ENCODE measurements at places on chromosomes 4 and X. TPM values are rescaled to one million over a fixed set of nuclear protein-coding genes. Genes with fewer than 3 reads are reported as not detected.

GLRA3 gene
- total RNA-seq, result not detected

DNA sequence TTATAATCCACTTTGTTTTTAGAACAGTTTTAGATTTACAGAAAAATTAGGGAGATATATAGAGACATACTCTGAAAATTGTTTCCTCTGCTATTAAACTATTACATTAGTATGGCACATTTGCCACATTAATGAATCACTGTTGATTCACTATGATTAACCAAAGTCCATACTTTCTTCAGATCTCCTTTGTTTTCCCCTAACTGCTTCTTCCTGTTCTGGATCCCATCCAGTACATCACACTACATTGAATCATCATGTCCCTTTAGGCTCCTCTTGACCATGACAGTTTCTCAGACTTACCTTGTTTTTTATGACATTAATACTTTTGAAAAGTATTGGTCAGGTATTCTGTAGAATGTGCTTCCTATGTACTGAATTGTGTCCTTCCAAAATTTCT, 109.2 kb upstream of the EDNRA start:
- no peak for DNase-seq

- DNase-seq, result no peak
Measured at GRCh38 chrX:63282828-63283227, 68.3 kb downstream of the SPIN4 start.

DNA sequence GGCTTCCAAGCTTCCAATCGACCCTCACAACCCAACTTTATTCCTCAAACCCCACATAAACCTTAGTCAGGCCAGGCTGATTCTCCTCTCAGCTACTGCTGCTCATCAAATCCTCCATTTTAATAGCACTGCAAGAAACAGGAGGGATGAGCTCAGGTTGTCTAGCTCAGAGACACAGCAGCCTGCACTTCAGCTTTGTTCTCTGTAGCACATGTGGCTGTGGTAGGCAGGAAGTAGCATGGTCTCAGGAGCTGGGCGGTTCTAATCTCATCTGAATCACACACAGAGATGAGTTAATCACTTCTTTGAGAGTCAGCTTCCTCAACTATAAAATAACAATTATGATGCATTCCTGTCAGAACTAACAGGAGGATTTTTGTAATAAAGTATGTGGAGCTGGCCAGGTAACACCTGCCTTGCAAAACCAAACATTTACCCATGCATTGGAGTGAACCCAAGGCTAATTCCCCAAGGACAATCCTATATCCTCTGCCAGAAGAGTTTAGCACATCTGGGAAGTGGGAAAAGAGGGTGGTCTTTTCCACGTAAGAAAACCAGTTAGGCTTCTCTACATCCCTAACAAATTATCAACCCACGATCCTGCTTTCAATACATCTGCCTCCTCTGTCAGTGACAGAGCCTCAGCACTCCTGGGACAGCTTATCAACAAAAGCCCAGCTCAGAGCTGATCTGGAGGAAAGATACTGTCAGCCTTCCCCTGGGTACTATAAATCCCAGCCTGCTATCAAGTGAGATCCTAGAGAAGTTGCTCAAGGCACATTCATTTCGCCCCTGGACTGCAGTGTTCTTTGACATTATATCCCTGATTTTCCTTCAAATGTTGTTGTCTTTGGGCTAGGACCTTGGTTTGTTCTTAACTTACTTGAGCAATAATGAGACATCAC, 32.8 kb downstream of the ELOVL6 start:
- DNase-seq, result no peak

DNA sequence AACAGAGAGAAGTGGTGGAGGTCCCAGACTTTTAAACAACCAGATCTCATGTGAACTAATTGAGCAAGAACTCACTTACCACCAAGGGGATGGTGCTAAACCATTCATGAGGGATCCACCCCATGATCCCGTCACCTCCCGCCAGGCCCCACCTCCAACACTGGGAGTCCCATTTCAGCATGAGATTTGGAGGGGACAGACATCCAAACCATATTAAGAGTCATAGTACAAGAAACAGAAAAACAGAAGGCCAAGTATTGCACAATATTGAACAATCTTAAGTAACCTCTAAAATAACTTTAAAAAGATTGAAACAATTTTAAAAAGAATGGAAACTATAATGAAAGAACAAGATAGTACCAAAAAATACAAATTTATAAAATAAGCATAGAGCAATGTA, 110.0 kb downstream of the CBR4 start:
- DNase-seq, result no peak

GRCh38 chrX:41737065-41737464, 13.1 kb downstream of the GPR82 start:
- DNase-seq, result no peak

DNA sequence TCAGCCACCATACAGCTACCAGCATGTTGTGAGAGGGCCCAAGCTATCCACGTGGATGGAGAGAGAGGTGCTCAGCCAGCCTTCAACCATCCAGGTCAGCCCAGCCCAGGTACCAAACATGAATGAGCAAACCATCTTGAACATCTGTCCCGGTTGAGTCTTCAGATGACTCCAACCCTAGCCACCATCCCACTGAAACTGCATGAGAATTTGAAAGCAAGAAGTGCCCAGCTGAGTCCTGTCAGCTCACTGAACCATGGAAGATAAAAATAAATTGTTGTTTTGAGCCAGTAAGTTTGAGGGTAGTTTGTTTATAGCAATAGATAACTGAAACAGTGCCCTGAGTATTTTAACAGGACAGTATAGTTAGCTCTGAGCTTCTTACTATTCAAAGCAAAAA, 7.3 kb upstream of the SEL1L3 start:
- DNase-seq, result no peak
